ENCODE measurements at places on chromosomes 16 and 17.

GRCh38 chr16:12542818-12543699 is 260.6 kb downstream of the CPPED1 start:
- no peak for DNase-seq

DNA sequence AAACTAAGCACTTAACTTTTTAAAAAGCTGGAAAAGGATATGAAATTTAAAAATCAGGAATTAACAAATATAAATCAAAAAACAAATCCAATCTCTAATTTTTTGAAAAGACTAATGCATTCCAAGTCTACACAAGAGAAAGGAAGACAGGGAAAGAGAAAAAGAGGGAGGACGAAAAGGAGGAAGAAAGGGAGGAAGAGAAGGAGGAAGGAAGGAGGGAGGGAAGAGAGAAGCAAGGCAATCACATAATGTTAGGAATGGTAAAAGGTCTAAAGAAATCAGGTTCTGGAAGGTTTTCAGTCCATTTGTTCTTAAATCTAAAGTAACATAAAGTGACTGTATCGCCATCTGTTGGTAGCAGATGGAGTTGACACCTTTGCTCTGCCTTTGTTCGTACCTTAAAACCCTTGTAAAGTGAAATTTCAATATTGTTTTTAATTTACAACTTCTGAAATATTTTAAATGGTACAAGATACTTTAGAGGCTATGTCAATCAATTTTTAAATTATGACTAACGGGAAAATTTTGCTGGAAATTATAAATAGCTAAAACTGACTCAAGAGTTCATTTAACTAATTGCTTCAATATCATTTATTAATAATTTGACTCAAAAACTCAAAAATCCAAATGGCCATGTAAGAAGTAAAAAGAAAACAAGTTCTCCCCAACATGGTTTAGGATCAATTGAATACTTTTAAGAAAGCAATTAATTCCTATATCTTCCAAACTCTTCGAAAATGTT is 20.4 kb upstream of the CDYL2 start:
- DNase-seq = no peak

DNA sequence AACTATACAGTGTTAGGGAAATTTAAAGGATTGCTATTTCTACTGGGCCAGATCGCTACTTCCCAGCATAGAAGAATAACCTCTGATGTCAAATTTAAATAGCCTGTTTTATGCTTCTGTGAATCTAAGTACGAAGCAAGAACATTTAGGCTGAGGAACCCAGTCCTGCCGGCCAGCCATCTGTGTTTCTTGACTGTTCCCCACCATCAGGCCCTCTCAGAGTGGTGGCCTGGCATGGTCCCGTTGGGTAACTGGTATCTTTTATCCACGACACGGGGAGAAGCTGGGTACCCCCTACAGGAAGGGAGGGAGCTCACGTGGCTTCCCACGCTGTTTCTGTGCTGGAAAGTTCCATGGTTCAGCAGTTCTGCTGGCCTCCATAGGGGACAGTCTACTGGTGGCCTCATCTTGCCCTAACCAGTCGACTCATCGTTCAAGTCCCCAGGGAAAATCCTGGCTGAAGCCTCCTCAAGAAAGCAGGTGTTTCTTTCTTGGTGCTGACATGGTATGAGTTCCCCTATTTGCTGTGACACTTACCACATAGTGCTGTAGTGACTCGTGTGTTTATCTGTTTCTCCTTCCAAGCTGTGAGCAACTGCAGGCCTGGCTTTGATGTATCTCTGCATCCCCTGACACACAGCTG is 201.7 kb upstream of the NLRP1 start:
- DNase-seq = no peak

- DNase-seq = peak; percentile 79
These were observed at the start of gene ATP2A3 for GRCh38 chr17:3964203-3965117. TSS of gene ATP2A3 (minus strand) at chr17:3964437. CDS start at chr17:3964291, 146 bp downstream.

DNA sequence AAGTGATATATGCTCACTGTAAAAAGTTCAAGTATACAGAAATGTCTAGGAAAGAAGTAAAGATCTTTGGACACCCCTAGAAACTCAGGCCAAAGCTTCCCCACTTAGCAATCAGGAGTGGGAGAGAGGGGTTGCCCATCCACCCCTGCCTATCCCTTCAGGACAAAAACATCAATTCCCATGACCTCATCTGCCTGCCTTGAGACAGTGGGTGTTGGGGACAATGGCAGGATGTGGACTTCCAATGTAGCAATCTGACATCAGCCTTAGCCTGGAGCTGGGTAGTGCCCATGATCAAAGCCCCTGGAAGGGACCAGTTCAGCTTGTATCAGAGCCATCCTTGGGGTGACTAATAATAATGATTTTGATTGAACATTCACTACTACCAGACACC is 18.1 kb downstream of the ITPRIPL2 start:
- DNase-seq = no peak

DNA sequence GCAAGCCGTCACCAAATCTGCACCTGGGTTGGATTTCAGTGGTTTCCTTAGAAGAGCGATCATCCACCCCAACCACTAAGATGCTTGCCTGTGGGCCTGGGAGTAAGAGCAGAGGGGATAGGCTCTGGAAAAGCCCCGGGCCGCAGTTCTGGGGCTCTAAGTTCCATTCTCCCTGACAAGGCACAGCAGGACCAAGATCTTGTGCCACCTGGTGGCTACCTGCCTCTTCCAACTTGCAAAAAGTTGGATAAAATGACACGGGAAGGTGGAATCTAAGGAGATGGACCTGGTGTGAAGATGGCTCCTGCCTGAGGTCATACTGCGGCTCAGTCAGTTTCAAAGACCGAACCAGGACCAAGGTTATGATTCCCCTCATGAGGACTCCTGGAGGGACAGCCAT is 42.3 kb downstream of the ABCC12 start:
- DNase-seq = no peak

DNA sequence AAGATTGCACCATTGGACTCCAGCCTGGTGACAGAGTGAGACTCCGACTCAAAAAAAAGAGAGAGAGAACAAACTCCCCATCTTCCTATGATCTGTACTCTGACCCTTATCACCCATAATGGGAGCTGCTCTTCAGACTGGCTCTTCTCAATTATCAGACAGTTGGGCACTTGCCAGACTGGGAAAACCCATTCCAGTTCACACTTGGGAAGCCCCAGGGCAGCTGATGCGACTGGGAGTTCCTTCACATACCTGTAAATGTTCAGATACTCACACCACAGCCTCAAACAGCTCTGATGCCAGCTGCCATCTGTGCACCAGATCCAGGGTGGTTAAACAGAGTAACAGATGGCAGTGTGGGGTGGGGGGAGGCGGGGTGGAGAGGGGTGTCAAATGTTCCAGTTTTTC is 23.8 kb upstream of the TMEM101 start:
- DNase-seq = no peak

- no peak for DNase-seq
These were observed 10.8 kb downstream of the ZNF469 start for GRCh38 chr16:88393571-88393970.

DNA sequence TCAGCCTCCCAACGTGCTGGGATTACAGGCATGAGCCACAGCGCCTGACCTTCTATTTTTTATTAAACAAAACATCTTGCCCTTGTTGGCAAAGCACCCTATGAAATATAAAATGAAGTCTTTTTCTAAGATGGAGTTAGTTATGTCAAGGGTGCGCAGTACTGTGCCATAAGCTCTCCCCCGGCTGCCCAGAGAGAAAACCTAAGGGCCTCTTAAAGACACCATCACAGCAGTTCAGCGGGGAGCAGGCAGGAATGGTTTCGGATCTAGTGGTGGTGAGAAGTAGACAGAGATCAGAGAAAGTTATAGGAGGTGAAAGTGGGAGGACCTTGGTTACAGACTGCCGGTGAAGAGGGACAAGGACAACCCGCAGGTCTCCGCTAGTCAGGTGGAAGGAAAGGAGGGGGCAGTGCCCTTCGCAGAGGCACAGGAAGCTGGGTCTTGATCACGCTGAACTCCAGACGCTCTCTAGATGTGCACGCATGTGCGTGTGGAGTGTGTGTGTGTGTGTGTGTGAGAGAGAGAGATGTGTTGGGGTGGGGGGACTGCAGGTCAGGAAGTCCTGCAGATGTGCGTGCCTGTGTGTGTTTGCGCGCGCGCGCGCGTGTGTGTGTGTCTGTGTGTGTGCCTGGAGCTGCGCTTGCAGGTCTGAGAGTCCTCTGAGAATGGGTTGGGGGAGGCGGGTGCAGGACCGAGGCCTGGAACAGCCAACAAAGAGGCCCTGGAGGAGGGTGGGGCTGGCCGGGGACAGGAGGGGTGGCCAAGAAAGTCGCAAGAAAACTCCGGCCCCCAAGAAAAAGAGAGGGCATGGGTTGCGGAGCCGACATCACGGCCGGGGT is 748 bp upstream of the CMTM3 start:
- DNase-seq = peak; percentile 85

DNA sequence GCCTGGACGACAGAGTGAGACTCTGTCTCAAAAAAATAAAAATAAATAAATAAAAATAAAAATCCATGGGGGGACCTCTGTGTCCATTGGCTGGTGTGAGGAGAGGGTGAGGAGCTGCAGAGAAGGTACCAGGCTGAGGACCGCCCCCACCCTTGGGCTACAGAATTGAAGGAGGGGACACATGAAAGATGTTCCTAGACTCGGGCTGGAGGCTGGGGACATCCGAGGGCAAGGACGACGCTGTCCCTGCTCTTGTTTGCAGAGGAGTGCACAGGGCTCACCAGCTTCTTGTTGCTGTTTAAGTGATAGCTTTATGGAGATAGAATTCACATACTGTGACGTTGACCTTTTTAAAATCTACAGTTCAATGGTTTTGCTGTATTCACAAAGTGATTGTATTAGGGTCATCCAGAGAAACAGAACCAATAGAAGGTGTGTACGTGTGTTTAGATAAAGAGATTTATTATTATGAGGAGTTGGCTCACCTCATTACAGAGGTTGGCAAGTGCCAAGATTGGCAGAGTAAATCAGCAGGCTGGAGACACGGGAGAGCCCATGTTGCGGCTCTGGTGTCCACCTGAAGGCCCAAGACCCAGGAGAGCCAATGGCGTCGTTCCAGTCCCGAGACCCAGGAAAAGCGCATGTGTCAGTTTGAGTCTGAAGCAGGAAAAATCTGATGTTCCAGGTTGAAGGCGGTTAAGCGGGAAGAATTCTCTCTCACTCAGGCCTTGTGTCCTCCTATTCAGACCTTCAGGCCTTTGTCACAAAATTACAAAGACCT is 320.7 kb downstream of the SEC14L1 start:
- DNase-seq = no peak

DNA sequence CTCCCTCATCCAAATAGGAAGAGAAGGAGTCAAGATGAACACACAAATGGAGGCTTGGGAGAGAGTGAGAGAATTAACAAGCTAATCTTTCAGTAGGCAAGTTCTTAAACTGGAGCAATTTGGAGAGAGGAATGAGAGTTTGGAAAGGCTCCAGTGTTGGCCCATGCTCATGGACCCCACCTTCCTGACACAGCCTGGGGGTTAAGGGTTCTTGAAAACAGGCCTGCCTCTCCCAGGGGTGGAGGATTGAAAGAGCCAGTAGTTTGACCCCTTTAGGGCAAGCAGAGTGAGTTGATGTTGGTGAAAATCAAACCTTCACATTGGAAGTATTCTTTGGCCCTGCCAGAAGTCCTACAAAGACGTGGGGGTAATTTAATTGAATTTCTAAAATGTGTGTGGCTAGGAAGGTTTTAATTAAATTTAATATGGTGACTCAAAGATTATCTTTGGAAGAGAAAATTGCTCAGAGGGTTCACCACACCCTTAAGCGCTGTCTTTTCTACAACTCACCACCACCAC is 5.8 kb downstream of the HOXB3 start:
- no peak for DNase-seq

- peak; percentile 76 for DNase-seq
These were observed 812 bp upstream of the PPP1R9B start for GRCh38 chr17:50151041-50151936.

- no peak for DNase-seq
These were observed 6.9 kb downstream of the CAMKK1 start for GRCh38 chr17:3885970-3886369.

- no peak for DNase-seq
These were observed 789 bp downstream of the CSNK1D start for GRCh38 chr17:82272495-82273326.

GRCh38 chr17:42686520-42687128 is 4.3 kb downstream of the CNTNAP1 start:
- no peak for DNase-seq

- DNase-seq = no peak
These were observed 1.7 kb downstream of the CORO1A start for GRCh38 chr16:30184891-30185682.

GRCh38 chr16:65500919-65501318 is 379.1 kb upstream of the CDH11 start:
- DNase-seq = no peak

DNA sequence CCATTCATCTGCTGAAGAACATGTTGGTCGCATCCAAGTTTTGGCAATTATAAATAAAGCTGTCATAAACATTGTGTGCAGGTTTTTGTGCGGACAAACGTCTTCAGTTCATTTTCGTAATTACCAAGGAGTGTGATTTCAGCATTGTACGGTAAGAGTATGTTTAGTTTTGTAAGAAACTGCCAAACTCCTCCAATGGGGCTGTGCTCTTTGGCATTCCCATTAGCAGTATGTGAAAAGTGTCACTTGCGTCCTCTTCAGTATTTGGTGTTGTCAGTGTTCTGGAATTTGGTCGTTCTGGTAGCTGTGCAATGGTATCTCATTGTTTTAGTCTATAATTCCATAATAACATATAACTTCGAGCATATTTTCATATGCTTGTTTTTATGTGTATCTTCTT is 120.9 kb downstream of the BCAS3 start:
- DNase-seq = no peak

- no peak for DNase-seq
These were observed 825 bp downstream of the HEATR6 start for GRCh38 chr17:60077672-60078519.

GRCh38 chr16:27738596-27738995 is 188.7 kb downstream of the KATNIP start:
- DNase-seq = no peak

- peak; percentile 10 for DNase-seq
These were observed 62.5 kb downstream of the ERCC4 start for GRCh38 chr16:13982451-13982850.

DNA sequence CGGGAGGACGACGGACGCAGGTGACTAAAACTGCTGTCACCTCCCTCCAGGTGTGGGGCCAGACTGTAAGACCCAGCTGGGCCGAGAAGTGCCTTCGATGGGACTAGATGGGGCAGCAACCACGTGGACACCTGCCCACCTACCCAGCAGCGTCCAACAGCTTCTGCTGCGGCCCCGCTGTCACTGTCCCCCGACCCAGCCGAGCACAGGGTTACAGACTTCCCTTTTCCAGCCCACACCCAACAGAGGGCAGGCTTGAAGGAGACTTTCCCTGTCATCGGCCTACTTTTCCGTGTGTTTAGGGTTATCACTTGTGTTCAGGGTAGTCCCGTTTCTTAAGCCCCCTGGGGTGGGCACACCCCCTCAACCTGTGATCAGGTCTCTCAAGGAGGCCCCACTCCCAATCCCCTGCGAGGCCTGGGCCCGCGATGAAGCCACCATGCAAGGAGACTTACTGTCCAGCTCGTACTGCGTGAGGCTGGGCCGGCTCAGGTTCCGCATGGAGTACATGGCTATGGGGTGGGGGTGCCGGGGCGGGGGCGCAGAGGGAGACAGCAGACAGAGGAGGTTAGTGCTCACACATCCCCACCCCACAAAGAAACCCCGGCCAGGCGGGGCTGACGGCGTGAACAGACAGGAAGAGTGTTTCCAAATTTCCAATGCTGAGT is 68.8 kb upstream of the CDC42EP4 start:
- no peak for DNase-seq
